ENCODE measurements at places on chromosomes 6 and 20.

DNA sequence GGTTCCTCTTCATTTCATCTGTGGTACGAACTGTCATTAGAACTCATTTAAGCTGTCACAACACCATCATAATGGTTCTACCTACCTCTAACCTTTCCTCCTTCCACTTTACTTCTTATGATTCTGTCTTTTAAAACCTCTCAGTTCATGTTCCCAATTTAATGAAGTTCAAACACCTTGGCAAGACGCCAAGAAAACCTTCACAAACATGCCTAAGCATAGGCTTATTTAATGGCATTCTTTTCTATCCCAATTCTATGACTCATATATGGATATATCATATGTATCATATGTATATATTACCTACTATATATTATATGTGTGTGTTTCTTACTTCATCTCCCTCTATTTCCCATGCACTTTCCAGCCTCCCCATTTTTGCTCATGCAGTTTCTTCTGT, 283.4 kb upstream of the TBX18 start:
- DNase-seq = no peak

DNA sequence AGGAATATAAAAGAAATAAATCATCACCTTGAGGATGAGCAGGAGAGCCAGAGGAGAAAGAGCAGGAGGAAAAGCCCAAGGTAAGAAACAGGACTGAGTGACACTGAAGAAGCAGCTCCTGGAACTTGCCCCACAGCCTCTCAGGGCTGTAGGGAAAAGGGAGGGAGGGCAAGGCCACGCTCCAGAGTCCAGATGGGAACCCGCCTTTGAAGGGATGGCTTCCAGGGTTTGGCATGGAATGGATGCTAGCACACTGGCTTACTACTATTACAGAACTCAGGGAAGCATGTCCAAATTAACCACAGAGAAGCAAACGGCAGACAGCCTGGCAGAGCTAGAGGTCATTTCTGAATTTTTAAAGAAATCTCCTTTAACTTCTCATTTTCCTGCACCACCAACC, 26.8 kb downstream of the RALGAPA2 start:
- no peak for DNase-seq

- no peak for DNase-seq
Observed at GRCh38 chr6:3940703-3941102, 91.5 kb downstream of the FAM50B start.

DNA sequence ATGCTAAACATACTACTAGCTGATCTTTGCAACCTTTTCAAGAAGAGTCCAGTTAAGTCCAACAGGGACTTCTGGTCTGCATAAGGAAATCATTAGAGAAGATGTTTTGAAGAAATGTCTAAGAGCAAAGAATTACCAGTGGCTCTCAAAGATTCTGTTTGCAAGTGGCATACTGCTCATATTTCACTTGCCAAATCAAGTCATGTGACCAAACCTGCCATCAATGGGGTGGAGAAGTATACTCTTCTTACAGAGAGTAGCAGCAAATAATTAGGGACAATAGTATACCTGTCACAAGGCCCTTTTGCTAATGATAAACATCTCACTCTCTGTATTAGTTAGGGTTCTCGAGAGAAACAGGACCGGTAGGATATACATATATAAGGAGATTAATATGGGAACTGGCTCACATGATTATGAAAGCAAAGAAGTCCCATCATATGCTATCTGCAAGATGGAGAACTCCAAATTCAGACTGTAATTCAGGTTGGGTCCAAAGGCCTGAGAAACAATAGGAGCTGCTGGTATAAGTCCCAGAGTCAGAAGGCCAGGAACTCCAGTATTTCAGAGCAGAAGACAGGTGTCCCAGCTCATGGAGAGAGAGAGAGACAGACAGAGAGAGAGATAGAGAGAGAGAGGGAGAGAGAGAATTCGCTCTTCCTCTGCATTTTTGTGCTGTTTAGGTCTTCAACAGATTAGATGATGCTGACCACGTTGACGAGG, 111.5 kb downstream of the LCA5 start:
- DNase-seq = no peak

GRCh38 chr20:10573273-10573950, 100.4 kb downstream of the JAG1 start:
- no peak for DNase-seq

- DNase-seq = no peak
Observed at GRCh38 chr6:17311595-17312311, 30.6 kb downstream of the RBM24 start.

DNA sequence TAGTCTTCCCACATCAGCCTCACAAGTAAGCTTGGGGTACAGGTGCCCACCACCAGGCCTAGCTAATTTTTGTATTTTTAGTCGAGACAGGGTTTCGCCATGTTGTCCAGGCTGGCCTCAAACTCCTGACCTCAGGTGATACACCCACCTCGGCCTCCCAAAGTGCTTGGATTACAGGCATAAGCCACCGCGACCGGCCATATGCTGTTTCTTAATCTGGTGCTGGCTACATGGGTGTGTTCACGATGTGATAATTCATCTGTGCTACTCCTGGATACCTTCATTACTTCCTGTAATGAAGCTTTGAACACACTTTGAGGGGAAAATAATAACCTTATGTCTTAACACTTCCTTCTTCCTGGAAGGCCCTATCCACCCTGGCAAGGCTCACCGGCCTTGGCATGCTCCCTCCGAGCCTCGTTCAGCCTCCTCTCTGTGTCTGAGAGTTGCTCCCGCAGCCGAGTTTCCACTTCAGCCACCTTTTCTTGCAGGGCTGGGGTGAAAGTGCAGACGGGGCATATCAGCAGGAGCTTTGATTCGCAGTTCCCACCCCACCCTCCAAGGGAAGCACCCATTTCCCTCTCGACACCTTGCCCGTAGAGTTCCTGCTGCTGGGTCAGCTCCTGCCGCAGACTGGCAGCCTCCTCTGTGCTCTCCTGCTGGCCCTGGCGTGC, 5.6 kb upstream of the PSORS1C2 start:
- no peak for DNase-seq

DNA sequence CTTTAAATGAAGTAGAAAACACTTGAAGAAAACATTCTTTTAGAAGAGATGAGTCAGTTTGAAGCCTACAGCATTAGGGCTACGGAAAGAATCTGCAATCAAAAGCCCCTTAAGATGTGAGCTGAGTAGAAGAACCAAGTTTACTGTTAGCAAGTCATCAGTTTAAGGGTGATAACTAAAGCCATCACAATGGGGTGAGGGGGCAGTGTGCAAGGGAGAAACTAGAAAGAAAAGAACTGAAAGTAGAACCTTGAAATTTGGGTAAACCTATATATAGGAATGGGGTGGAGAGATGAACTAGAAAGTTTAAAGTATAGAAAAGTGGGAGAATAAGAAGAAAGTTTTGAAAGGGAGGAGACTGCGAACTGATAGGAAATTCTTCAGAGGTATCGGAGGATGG, 212.9 kb downstream of the COL19A1 start:
- no peak for DNase-seq

- DNase-seq = no peak
Observed at GRCh38 chr6:56958481-56958880, 3.6 kb downstream of the BEND6 start.

DNA sequence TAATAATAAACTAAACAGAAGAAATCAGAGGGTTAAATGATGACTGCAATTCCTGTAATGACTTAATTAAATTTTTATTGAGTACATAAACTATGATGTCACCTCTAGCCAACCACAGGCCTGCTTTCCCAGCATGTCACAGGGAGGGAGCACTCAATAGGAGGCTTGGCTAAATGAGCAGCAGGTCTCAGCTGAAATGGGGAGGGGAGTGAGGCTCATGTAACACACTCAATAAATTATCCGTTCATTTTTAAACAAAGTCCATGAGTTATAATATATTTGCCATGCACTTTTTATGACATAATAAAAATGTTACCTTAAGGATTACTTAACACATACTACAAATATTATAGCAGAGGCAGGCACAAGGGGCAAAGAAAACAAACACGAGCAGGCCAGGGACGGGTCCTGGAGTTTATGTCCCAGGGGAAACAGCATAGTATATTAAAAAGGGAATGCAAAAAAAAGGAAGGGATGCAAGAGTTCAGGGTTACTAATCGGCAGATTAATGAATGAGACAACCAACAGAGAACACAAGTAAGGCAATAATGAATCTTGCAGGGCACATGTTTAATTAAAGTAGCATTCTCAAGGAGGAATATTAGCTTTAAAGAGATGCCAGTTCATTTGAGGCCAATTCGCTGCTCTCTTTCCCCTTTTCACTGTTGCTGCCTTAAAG, 27.1 kb upstream of the FAM83C start:
- no peak for DNase-seq

DNA sequence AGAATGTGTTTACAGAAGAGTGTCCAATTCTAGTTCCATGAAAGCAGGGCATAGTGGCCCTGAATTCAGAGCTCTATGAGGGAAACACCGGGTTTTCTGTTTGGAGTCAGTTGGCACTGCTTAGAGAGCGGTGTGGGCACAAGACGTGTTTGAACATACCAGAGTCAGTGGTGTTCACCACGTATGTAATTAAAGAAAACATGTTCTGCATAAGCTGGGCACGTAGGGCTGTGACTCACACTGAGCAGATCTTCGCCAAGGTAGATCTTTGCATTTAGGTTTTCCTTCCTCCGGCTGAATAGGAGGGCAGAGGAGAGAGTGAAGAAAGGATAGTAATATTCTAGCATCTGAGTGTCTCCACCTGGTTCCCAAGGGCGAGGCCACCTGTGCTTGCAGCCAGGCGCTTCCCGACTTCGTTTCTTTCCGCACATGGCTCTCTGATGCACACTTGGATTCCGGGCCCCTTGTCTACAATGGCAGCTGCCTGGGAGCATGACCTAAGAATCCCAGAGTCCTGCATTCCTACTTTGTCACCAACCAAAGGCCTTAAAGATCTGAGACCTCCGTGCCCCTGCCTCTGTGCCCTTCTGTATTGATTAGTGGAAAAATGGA, 136.2 kb downstream of the ERMARD start:
- DNase-seq = no peak

DNA sequence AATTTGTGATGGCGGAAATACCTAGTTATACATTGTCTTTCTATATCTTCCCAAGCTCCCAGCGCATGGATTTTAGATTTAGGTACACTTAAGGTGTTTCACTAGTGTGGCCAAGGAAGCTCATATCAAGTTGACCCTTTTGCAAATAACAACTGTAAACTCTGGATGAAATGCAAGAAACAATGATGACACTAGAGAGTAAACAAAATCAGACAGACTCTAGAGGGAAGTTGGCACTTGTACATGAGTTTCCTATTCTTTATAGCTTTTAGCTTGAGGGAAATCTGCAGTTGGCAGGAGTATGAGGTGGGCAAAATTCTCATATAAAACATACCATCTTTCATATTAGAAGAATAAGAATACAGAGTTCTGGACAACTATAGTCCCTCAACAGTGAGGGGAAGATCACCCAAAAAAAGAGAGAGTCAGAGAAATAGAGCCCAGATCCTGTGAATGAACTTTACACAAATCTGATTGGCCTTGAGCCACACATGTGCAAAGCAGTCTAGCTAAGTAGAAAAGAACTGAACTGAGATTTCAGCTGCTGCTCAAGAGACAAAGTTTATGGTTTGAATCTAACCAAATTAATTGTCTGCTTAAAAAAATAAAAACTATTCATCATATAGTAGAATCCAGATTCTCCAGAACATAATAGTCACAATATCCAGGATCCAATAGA, 26.1 kb downstream of the TXLNB start:
- no peak for DNase-seq

DNA sequence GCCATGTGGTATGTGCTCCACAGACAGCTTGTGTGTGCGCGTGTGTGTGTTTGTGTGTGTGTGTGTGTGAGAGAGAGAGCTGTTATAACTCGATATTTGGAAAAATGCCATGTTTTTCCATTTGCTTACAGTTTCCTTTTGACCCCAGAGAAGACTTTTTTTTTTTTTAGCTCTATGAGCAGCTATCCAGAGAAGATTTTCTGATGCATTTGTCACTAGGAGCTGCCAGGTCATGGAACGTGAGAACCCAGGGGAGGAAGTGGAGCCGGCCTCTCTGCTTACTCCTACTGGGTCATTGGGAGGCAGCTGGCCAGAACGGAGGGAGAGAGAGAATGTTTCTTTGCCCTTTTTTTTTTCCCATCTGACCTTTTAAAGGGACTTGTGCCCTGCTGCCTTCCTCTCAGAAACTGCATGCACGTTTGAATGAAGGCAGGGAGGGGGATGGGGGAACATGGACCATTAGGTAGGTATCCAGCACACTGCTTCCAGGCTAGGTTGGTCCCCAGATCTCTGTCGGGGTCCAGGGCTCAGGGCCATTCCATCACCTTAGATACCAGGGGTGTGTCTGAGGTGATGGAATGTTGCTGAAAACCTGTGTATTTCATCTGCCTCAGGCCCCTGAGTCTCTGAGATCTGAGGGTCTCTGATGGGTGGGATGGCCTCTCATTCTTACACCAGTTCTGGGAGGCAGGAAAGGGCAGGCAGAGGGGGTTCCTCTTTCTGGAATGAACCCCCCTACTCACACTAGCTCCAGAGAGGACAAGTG, 11.2 kb upstream of the MRPS18A start:
- no peak for DNase-seq

- DNase-seq = no peak
Observed at GRCh38 chr20:52899041-52899608, 73.0 kb upstream of the TSHZ2 start.

- no peak for DNase-seq
Observed at GRCh38 chr6:87100216-87100615, 5.3 kb upstream of the CGA start.

GRCh38 chr6:89079511-89080234, 878 bp upstream of the PNRC1 start:
- peak; percentile 26 for DNase-seq

DNA sequence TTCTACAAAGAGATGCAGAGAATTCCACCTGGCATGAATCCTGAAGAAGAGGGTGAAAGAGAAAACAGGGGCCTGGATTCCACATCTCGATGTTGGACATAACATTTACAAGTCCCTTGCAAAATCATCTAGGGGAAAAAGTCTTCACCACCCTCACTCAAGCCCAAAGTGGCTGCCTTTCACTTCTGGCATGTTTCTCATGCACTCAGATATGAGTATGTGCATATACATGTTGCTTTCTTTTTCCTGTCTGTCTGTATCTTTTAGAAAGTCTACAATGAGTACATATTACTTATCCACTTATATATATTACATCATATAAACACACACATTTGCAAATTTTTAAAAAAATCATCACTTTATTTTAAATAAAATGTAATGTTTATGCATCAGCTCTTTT, 159.3 kb downstream of the KIF6 start:
- DNase-seq = no peak

GRCh38 chr6:144104898-144105487, 9.6 kb upstream of the SF3B5 start:
- DNase-seq = peak; percentile 27

- DNase-seq = no peak
Observed at GRCh38 chr6:95819461-95819860, 196.3 kb upstream of the FUT9 start.

DNA sequence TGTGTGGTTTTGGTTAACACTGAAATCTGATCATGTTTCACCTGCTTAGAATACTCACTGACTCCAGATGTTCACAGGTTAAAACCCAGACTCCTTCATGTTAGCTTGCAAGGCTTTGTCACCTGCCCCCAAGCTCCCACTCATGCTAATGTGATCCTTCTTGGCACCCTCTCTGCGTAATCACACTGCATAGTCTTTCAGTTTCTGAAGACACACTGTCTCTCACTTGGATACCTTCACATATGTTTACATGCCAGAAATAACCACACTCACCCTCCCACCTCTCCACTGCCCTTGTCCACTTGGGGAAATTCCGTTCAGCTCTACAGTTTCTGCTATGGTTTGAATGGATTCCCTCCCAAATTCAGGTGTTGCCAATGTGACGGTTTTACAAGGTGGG, 234.7 kb upstream of the SASH1 start:
- DNase-seq = no peak

GRCh38 chr6:142700032-142700431, 244.9 kb downstream of the HIVEP2 start:
- DNase-seq = no peak

- DNase-seq = no peak
Observed at GRCh38 chr20:43189554-43190331, at the start of gene PTPRT. PTPRT (minus strand) TSS chr20:43189906; CDS start chr20:43189733, 173 bp downstream.
